NCI-H146 (cell line): ENCODE measurements at places on chromosomes 11 and 22.

DNA sequence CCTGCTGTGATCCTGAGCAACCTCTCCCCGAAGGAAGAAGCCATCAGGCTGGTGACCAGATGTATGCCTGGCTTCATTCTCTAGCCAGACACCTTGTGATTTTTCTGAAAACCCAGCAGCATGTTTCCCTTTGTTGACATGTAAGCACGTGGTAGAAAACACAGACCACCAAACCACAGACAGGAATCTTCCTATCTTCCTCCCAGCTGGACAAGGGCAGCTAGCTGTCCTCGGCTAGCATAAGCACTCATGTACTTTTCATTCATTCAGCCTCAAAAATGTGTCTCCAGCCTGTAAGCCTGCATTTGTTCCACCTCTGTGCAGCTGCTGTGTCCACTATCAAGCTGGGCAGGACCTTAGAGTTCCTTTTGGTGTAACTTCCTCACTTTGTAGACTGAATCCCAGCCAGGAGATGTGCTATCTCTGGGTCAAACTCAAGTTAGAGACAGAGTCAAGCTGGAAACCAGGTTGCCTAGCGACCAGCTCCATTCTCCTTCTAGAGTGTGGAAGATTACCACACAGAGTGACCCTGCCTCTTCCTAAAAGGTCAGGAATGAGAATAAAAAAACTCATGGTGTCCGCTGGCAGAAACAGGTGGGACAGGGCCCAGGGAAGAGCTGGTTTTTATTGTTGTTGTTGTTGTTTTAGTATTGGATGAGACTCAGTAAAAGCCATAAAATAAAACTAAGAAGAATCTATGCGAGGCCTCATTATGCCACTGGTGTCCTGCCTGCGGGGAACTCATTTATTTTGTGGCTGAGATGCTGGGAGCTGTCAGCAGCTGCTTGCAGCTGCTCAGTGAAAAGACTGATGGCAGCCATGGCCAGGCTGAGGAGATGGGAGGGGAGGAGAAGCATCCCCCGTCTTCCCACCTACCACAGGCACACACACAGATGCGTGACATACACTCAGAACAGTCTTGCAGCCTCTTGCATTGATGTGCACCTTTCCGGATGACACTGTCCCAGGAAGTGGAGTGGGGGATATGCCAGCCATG, 7.4 kb upstream of the CLMP start:
- DNase-seq: no peak

DNA sequence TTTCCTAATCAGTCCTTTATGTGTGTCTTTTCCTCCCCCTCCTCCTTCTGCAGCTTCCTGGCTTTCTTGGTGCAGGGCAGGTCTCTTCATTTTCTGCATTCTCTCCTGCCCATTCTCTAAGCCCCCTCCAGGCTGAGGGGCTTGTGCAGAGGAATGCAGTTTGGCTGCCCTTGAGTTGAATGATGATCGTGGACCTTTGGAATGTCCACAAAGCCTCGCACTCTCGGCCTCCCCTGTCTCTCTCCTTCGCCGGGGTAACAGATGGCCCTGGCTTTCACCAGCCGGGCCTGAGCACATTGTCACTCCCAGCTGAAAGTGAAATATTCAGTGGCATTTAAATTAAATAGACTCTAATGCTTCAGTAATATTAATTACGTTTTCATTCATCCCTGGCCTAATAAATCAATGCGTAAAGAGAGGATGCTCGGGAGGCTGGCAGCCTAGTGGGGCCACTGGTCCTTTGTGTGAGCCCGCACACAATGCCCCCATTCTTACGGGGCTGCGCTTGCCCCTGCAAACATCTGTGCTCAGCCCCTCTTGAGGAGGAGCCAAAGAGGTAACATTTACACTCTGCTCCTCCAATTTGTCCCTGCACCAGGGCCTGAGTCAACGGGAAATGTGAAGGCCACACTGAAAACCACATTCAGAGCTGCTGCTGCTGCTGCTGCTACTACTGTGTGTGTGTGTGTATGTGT, 64.9 kb upstream of the PAX6 start:
- no peak for DNase-seq

GRCh38 chr11:45518141-45518832, 147.1 kb downstream of the CHST1 start:
- no peak for DNase-seq

- no peak for DNase-seq
Measured at GRCh38 chr11:86372586-86372985, 2.1 kb upstream of the CCDC81 start.

DNA sequence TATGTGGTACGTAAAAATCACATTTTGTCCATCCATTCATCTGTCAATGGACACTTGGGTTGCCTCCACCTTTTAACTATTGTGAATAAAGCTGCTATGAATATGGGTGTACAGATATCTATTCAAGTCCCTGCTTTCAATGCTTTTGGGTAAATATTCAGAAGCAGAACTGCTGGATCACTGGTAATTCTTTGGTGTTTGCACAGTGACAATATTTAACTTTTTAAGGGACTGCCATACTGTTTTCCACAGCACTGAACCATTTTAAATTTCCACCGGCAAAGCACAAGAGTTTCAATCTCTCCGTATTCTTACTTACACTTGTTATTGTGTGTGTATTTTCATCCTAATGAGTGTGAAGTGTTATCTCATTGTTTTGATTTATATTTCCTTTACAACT, 79.4 kb downstream of the RBFOX2 start:
- no peak for DNase-seq

DNA sequence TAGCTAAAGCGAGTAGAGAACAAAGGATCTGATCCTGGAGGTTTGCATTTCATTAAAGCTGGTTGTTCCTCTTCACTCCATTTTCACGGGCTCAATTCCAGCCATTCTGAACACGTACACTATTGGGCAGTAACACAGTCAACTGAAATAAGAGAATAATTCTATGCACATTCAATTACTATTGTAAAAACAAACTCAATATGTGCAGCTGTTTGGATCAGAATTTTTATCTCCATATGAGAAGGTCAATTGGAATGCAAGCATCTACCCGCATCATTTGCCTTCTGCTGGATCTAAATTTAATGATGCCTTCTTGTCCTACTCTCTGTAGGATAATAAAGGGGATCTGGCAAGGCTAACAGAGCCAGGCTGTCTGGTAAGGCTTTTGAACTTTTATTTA, 562.8 kb upstream of the CCDC179 start:
- no peak for DNase-seq

DNA sequence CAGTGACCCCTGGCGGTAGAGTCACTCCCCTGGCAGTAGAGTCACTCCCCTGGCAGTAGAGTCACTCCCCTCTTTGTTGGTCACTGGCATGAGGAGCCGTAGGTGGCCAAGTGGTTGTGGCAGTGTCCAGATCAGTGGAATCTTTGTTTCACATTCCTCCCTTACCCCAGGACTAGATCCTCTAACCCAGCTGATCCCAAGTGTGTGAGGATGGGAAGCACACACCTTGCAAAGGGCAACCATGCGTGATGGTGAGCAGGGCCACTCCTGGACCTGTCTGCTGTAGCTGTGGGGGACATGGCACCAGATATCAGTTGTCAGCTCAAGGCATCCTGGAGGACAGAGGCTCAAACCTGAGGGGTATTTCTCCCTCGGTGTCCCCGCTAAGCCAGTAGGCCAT, 37.8 kb downstream of the OSBP2 start:
- no peak for DNase-seq

DNA sequence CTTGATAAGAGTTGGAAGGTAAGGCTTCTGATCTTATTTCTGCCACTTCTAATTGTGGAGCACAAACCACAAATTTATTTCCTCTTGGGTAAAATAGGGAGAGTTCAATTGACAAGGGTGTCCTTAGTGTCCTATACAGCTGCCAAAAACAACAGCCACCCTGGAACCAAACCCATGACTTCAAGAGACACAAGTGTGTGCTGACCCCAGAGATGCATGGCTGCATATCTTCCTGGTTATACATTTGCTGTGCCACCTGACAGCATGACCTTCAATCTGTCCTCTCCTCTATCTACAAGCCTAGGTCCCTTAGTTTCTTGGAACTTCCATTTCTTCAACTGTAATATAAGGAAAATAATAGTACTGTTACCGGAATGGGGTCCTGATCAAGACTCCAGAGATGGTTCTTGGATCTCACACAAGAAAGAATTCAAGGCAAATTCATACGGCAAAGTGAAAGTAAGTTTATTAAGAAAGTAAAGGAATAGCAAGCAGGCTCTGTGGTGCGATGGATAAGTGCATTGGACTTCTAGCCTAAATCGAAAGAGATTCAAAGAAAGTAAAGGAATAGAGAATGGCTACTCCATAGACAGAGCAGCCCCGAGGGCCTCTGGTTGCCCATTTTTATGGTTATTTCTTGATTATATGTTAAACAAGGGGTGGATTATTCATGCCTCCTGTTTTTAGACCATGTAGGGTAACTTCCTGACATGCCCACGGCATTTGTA, 15.5 kb upstream of the TMEM123 start:
- DNase-seq: no peak
